ENCODE measurements at places on chromosomes 6 and 20.

- DNase-seq: no peak
Measured at GRCh38 chr6:44435500-44435899, 48.0 kb downstream of the CDC5L start.

DNA sequence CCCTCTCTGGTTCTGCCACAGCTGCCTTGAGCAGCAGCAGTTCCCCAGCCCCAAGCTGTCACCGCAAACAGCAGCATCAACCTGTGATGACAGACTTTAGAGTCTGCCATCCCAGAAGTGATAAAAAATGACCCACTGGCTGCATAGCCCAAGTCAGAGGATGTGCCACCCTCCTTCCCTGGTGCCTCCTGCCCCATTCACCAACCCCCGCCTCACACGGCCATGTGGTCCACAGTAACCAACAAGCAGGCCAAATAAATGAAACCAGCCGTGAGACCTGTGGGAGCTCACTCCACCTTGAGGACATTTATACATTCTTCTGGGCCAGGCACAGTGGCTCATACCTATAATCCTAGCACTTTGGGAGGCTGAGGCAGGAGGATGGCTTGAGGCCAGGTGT is 98.2 kb downstream of the PRND start:
- no peak for DNase-seq

GRCh38 chr6:127458817-127459216 is 372 bp downstream of the KIAA0408 start:
- peak; percentile 80 for DNase-seq

- DNase-seq: no peak
Measured at GRCh38 chr20:9166153-9166780, 97.4 kb downstream of the PLCB4 start.

- DNase-seq: peak; percentile 68
Measured at GRCh38 chr20:17969278-17969883, 563 bp downstream of the MGME1 start.

DNA sequence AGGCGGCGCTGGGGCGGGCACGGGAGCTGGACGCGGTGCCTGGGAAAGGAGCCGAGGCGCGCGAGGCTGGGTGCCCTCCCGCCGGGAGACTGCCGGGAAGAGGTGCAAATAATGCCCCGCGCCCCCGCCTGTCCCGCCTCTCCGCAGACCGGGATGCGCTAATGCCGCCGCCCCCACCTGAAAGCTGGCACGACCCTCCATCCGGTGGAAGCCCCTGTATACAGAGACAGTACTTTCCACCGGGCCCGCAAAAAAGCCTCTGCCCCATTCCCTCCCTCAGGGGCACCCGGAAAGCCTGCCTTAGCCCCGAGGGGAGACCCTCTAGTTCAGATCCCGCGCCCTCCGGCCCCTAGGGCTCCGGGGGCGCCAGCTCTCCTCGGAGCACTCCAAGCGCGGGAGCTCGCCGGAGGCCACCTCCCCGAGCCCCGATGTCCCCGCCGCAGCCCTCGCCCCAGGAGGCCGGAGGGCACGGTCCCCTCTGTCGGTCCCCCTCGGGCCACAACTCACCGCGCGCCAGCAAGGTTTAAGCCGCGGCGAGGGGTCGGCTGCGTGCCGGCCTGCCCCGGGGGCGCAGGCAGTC is 1.2 kb downstream of the GRM4 start:
- no peak for DNase-seq

DNA sequence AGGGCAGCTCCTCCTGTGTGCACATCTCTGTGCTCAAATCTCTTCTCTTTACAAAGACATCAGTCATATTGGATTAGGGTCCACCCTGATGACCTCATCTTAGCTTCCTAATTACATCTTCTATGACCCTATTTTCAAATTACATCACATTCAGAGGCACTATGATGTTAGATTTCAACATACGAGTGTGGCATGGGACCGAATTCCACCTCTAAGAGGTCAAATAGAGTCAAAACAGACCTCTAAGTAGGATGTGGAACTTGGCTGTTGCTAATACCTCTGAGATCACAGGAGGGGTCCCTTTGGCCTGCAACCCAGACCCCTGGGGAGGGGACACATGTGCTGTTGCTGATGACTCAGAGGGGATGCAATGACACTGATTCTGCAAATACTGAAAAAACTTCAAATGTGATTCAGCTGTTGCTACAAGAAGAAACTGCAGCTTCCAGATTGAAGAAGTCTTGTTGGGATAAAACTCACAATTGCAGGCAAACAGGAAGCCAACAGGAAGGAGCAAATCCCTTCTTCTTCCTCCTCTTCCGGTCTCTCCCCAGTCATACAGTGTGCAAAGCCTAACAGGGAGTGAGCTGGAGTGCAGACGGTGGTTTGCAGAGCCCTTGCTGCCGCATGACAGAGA is 216.2 kb downstream of the MYLK4 start:
- no peak for DNase-seq

- no peak for DNase-seq
Measured at GRCh38 chr6:403659-404655, 12.4 kb downstream of the IRF4 start.

DNA sequence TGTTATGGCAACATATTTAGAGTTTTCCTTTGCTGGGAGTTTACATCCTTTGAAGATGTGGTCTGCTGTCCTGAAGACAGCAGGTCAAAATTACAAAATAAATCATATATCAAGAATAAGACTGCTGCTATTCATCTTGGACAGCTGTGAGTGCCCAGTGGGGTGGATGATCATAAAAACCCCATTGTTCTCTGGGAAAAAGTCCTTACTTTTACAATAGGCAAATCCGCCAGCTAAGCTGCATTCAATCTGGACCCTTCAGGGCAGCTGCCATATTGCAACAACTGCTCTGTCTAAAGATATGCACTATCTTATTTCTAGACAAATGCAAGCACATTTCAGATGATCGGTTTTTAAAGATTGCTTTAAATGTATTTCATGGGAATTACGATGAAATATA is 19.4 kb downstream of the CASS4 start:
- no peak for DNase-seq

DNA sequence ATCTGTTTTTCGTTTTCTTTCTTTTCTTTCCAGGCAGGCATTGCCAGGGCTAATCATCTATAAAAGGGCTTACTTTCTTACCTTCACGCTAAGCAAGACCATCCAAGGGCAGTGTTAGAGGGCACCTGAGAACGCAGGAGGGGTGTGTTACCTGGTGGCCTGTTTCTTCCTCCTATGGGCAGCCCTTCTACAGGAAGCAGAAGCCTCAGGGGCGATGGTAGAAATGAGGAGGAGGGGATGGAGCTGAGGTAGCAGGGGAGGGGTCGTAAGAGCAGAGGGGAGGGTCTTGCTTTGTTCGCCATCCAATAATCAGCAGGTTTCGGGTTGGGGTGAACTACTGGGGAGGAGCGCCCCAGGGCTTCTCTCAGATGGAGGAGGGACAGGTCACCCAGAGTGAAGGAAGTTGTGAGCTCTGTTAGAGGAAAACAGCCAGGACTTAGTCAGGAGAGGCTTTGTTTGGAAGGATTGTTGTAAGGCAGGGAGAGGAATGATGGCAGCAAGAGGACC is 1.5 kb upstream of the CCR6 start:
- DNase-seq: no peak

- DNase-seq: no peak
Measured at GRCh38 chr20:44721785-44722054, 6.6 kb downstream of the CCN5 start.

- DNase-seq: peak; percentile 3
Measured at GRCh38 chr6:107717781-107718180, 106.3 kb downstream of the SCML4 start.

DNA sequence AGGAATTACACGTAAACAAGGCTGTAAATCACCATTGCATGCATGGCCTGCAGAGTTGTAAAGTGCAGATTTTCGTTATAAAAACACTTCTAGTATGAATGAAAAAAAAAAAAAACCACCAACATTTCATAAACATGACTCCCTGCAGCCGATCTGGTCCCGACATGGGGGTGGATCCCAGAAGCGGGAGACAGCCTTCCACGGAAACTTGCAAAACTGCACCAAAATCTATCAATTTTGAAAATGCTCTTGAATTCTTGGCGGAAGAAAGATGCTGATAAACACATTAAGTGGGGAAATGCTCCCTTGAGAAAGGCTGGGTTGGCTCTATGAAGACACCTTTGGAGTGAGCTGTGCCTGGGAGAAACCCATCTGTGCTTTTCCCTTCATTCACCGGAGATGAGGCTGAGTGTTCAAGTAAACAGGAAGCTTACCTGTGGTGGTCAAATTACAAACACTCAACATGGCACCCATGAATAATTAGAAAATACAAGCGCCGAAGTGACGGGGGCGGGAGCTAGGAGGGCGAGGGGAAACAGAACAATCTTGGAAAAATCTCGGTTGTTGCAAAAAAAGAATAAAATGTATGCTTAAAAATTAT is 845 bp upstream of the ANKRD60 start:
- DNase-seq: peak; percentile 49

DNA sequence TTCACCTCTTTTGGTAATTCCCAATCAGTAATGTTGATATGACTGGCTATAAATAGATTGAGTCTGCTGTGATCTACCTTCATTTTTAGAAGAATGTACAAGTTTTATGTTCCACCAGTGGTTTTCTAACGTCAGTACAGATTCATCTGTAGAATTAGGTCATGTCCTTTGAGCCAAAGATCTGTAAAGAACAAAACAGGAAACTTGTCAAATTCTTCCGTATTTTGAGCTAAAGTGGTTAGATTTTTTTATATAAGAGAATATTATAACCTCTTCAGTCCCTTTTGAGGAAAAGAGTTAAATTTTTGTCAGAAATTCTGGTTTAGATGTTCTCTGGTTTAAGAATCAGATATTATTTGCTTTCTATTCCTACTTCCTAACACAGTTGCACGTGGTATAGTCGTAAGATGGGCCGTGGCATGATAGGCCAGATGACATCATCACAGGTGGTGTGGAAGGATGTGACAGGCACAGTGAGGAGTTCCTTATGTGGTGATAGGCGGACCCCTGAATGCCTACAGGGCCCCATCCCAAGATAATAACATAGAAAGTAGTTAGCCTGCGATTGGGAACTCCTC is 62.3 kb downstream of the SNX9 start:
- DNase-seq: no peak
